ENCODE measurements at places on chromosomes 16 and 17.
A peak's percentile ranks its signal among the peaks of the same experiment; 100 is the strongest.

DNA sequence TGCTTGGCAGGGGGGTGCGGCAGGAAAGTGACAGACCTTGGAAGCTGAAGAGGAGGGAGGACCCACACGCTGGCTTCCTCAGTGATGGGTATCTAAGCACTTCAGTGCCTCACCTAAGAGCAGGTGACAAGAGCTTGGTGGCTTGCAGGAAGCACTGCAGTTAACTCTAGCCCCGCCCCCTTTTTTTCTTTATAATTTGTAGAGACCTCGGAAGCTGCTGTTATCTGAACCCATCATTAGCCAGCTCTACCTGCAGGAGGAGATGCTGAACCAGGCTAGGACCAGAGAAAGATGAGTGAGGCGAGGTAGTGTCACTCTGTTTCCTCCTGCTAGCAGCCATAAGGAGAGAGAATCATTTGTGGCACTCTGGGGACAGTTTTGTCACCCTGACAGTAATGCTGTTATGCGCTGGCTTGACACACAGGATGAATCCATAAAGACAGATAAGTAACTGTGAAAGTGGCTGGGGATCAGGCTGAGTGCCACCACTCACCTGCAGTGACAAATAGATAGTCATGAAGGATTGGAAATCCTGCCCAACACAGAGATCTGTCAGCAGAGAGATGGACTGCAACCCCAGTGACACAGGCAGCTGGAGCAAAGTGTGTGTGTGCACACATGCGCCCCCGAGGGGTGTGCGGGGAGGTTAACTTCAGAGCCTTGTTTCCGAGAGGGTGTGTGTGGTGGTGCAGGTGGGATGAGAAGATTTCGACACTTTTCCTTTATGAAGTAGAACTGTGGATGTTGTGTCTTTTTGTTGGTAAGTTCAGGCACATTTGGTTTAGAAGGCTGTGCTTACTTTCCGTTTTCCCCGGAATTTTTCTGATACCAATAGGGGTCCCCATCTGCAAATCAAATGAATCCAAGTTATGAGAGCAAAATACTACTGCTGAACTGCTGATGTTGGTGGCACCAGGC, 224.0 kb downstream of the IRX3 start:
- DNase-seq: peak; percentile 15

GRCh38 chr17:40621578-40621977, 26.0 kb downstream of the SMARCE1 start:
- DNase-seq: no peak

GRCh38 chr16:51538707-51539498, 387.8 kb upstream of the SALL1 start:
- peak; percentile 87 for DNase-seq

DNA sequence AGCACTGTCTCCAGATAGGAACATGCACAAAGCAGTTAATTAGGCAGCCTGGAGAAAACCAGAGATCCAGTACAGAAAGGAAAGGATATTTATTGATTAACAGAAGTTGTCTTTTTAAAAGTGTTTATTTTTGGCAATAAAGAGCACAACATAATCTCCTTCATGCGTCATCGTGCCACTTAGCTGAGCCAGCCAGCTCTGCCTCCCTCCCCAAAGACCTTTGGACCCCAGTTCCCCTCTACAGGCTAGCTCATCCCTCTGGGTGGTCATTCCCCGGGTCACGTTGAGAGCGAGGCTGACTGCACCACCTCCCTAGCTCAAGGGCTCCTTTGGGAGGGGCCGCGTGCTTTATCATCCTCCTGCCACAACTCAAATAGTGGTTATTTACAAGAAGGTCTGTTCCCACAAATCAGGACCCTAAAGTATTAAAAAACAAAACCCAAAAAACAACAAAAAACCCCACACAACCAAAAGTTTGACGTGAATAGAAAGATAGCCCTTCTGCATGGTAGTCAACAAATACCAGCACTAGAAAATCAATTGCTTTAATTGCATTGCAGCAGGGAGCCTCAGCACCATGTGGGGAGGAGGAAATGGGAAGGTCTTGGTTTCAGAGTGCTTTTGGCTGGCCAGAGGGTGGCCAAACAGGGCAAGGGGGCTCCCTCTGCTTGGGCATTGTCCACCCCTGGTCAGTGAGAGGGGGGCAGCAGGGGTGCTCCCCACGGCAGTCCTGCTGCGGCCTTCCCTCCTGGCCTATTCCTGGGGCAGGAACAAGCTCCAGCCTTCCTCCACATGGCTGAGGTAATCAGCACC, 9.6 kb downstream of the POLR2C start:
- DNase-seq: no peak

DNA sequence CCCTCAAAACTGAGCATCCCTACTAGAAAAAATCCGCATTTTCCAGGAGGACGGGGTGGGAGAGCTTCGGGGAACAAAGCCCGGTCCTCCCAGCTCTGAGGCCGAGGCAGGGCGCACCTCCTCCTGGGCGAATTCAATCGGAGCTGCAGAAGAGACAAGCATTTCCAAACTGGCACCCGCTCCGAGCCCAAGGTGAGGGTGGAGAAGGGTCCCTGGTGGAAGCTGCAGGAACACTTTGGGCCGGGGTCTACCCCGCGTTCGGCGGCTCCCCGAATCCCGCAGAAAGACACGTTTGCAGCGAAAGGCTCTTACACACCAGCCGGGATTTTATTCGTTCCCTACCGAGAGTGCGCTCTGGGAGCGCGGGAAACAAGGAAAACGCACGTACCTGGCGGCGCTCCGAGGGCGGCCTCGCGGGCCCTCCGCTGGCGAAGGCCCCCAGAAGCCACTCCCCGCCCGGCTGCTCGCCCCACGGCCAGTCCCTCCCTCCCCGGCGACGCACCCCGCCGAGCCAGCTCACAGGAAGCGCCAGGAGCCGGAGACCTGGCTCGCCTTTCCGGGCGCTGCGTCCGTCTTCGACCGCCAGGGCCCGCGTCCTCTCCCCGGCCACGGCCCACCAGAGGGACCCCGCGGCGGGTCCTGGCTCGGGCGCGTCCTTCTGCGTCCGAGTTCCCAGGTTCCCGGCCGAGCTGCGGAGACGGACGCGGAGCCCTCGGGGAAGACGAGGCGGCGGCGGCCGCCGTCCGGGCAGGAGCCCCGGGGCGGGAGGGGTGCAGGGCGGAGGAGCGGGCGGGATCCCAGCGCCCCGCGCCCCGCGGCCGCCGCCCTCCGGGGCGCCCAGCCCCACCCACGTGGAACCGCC, 49.8 kb upstream of the BAHCC1 start:
- peak; percentile 88 for DNase-seq

DNA sequence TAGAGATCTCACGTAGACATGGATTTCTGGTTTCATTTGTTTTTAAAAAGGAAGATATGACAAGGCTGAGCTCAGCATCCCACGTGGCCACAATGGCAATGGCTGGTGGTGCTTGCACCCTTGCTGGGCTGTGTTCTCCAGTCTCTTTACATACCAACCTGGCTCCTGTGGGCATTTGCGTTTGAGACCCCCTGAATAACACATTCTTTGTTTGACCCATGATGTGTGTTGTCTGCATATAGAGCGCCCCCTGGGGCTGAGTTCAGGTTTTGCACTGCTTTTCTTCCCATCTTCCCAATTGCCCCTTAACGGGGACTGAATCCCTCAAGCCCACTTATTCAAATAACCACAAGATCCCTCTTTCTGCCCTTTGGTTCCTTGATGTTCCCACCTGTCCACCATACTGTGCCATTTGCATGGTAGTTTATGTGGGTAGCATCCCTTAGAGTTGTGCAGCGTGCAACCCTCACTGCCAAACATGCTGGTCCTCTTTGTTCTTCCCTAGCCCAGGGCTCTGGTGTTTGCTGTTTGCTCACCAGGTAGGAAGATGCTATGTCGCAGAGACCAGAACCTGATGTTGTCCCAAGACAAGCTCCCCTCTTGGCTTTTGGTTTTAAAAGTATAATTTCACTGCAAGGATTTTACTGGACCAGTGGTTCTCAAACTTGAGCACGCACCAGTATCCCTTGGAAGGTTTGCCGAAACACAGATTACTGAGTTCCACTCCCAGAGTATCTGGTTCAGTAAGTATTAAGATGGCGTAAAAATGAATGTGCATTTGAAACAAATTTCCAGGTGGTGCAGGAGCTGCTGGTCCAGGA, 38.5 kb upstream of the NKD1 start:
- DNase-seq: peak; percentile 6

DNA sequence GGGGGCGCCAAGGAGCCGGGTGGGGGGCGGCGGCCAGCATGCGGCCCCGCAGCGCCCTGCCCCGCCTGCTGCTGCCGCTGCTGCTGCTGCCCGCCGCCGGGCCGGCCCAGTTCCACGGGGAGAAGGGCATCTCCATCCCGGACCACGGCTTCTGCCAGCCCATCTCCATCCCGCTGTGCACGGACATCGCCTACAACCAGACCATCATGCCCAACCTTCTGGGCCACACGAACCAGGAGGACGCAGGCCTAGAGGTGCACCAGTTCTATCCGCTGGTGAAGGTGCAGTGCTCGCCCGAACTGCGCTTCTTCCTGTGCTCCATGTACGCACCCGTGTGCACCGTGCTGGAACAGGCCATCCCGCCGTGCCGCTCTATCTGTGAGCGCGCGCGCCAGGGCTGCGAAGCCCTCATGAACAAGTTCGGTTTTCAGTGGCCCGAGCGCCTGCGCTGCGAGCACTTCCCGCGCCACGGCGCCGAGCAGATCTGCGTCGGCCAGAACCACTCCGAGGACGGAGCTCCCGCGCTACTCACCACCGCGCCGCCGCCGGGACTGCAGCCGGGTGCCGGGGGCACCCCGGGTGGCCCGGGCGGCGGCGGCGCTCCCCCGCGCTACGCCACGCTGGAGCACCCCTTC, 484 bp downstream of the FZD2 start:
- DNase-seq: peak; percentile 65

- no peak for DNase-seq
Observed at GRCh38 chr16:76819226-76819916, 371.6 kb upstream of the MON1B start.

- no peak for DNase-seq
Observed at GRCh38 chr16:81697616-81698309, 81.3 kb upstream of the PLCG2 start.

GRCh38 chr16:24729243-24729950, at the start of gene TNRC6A:
Gene TNRC6A (plus strand): TSS chr16:24729651. CDS start chr16:24729842, 191 bp downstream.
- peak; percentile 92 for DNase-seq

DNA sequence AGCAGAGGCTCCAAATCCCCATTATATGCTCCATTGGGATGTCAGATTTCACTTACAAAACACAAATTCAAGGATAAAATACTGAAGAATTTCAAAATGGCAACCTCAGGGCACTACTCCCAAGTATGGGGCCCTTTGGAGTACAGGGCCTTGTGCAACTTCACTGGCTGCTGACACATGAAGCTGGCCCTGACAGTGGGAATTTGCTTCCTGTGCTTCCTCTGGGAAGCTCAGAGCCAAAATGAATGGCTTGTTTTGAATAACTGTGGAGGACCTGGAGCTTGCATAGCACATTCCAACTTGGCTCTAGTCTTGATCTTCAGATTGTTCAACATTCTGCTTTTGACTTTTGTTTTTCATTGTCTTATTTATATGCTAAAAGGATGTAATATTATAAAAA, 52.3 kb upstream of the HNF1B start:
- peak; percentile 60 for DNase-seq

DNA sequence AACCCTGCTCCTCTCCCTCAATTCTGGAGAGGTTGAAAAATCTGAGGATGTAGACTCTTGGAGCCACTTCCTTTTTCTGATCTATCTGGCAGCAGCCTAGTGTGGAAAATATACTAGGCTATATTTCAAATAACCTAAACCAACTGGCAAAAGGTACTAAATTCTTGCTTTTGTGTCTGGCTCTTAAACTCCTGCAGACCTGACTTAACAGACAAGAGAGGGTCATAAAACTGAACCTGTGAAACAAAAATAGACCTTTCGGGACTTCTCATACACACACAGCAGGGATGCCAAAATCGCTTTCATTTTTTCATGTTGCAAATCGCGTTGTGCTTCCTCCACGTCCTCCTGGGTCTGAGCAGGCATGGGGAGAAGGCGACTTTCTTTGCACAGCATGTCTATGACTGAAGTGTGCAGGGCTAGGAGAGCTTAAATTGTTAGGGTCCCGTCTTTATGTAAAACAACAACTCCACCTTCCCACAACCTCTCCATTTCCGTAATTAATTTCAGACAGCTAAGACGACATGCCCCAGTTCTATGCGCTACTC, 520.7 kb upstream of the PSMD7 start:
- no peak for DNase-seq

GRCh38 chr17:77456951-77457548, 316.3 kb downstream of the SEC14L1 start:
- DNase-seq: no peak

GRCh38 chr16:87968541-87968940, 17.3 kb downstream of the BANP start:
- no peak for DNase-seq

- DNase-seq: peak; percentile 44
Observed at GRCh38 chr17:38584350-38584925, 21.3 kb downstream of the SRCIN1 start.

- DNase-seq: no peak
Observed at GRCh38 chr16:53216798-53217197, 162.0 kb downstream of the CHD9 start.

DNA sequence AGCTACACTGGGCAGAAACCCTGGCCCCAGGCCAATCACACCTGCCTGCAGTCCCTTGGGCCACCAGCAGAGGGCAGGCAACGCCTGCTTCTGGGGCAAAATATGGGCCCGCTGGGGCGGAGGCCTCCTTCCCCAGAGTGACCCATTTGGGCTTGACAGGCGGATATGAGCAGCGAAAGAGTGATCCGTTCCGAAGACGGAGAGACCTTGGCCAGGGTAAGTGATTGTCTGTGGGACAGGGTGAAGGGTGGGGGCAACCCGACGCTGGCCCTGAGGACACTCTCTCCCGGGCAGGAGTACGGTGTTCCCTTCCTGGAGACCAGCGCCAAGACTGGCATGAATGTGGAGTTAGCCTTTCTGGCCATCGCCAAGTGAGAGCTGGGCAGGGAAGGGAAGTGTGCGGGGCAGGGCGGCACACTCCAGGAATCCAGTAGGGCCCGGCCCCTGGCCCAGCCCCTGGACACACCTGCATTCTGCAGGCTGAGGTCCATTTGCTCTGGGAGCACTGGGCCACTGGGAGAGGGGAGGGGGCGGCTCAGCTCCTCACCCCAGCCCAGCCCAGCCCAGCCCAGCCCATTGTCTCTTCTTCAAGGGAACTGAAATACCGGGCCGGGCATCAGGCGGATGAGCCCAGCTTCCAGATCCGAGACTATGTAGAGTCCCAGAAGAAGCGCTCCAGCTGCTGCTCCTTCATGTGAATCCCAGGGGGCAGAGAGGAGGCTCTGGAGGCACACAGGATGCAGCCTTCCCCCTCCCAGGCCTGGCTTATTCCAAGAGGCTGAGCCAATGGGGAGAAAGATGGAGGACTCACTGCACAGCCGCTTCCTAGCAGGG, 3.5 kb upstream of the NHERF1 start:
- peak; percentile 50 for DNase-seq

DNA sequence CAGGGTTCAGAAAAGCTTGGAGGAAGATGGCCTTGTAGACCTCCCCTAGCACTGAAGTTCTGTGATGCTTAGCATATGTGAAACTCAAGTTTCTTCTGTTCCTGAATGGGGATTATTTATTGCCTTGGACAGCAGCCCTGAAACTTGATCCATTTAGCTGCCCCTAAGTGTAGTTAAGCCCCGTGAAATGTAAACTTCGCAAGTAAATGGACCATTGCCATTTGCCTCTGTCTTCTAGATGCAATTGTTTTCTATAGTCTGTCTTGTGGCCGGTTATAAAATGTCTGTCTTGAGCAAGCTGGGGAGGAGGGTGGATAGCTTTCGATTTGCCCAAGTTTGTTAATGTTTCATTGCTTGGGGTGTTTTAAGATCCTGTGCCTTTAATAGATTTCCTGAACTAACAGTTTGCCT, 261.8 kb downstream of the CDH13 start:
- DNase-seq: peak; percentile 59

Measured in fibroblast of skin of scalp (primary cell).